HT-29 (cell line): ENCODE measurements at places on chromosomes 12 and 14. TPM values are rescaled to one million over a fixed set of nuclear protein-coding genes. Genes with fewer than 3 reads are reported as not detected.
A peak's percentile ranks its signal among the peaks of the same experiment; 100 is the strongest.

DNA sequence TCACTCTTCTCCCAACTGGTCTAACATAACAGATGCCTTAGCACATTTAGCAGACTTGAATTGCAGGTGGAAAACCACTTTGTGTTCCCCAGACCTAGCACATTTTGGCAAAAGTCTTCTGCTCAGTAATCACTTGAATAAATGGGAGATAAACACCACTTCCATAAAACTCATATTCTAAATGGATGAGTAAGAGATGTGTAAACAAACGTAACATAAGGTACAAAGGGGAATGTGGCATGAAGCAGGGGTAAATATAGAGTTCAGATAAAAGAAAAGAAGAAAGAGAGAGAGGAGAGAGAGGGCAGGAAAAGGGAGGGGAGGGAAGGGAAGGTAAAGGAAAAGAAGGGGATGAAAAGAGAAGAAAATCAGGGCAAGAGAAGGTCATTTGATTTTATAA is 17.0 kb upstream of the KERA start:
- peak; percentile 24 for DNase-seq

GRCh38 chr12:106488884-106489283 is 93.9 kb upstream of the RFX4 start:
- DNase-seq, result no peak

RBP5 gene
- total RNA-seq, result 0.41 TPM in 1 of 2 replicates, not detected in the other

- DNase-seq, result no peak
Measured at GRCh38 chr12:31869972-31870371, 89.2 kb upstream of the RESF1 start.
